Activated naive CD4-positive, alpha-beta T cell treated with anti-CD3 and anti-CD28 coated beads, Interleukin-2, amount 50 U/mL, for 72 hours (primary cell): ENCODE measurements at places on chromosomes 12 and 14. TPM values are rescaled to one million over a fixed set of nuclear protein-coding genes. Genes with fewer than 3 reads are reported as not detected.

The SMCO2 gene
- not detected for total RNA-seq

The RIMBP2 gene
- total RNA-seq: not detected

The PRPH gene
- not detected for total RNA-seq

The TSHR gene
- total RNA-seq: not detected

The PAH gene
- 0.32 TPM for total RNA-seq

The BCL11B gene
- total RNA-seq: 65.7 TPM

The DEPDC4 gene
- total RNA-seq: 2.4 TPM

The LALBA gene
- total RNA-seq: not detected

The SYNE3 gene
- total RNA-seq: 9.9 TPM

The CLEC6A gene
- not detected for total RNA-seq

The GALNT9 gene
- 0.41 TPM for total RNA-seq

The RILPL1 gene
- 3.2 TPM for total RNA-seq

The GLT8D2 gene
- total RNA-seq: 0.25 TPM

The NANOG gene
- total RNA-seq: not detected

The STAT6 gene
- total RNA-seq: 283 TPM

The CACNA1C gene
- total RNA-seq: 0.05 TPM

The MORN3 gene
- 2.9 TPM for total RNA-seq

The SLC7A8 gene
- total RNA-seq: 1.2 TPM

The GPR132 gene
- total RNA-seq: 24.9 TPM

The SERPINA5 gene
- not detected for total RNA-seq

The WSCD2 gene
- not detected for total RNA-seq

The RITA1 gene
- 15.8 TPM for total RNA-seq

The CPNE6 gene
- total RNA-seq: 0.14 TPM

The OAS1 gene
- 17.8 TPM for total RNA-seq

The REC8 gene
- 48.7 TPM for total RNA-seq

The SERPINA1 gene
- 29.9 TPM for total RNA-seq

The RAB15 gene
- total RNA-seq: 7.0 TPM

The ATG2B gene
- total RNA-seq: 23.3 TPM

The TMEM117 gene
- 2.8 TPM for total RNA-seq

The KDM5A gene
- 85.9 TPM for total RNA-seq

The TMEM233 gene
- total RNA-seq: not detected

The FAM222A gene
- 0.18 TPM for total RNA-seq

The KRT6C gene
- total RNA-seq: not detected

The EFS gene
- total RNA-seq: not detected

The ANKRD33 gene
- not detected for total RNA-seq

The KRT71 gene
- not detected for total RNA-seq

The KRT81 gene
- not detected for total RNA-seq

The ARMH4 gene
- not detected for total RNA-seq

The DPY19L2 gene
- total RNA-seq: 3.8 TPM

The GRIP1 gene
- total RNA-seq: 0.66 TPM

The TSPAN8 gene
- total RNA-seq: not detected

The VTI1B gene
- total RNA-seq: 71.1 TPM

The IL22 gene
- not detected for total RNA-seq

The CLEC9A gene
- total RNA-seq: not detected

The RPS26 gene
- 49.0 TPM for total RNA-seq

The GPR65 gene
- 13.8 TPM for total RNA-seq

The TRIM9 gene
- 3.1 TPM for total RNA-seq

The MIS18BP1 gene
- 71.0 TPM for total RNA-seq

The SIRT4 gene
- 3.3 TPM for total RNA-seq

The PIWIL1 gene
- not detected for total RNA-seq

The KIAA0586 gene
- 37.3 TPM for total RNA-seq

The JPH4 gene
- not detected for total RNA-seq
